ENCODE measurements at places on chromosomes 1 and 21.

GRCh38 chr1:227883641-227884301 is 64.0 kb downstream of the WNT9A start:
- no peak for DNase-seq

DNA sequence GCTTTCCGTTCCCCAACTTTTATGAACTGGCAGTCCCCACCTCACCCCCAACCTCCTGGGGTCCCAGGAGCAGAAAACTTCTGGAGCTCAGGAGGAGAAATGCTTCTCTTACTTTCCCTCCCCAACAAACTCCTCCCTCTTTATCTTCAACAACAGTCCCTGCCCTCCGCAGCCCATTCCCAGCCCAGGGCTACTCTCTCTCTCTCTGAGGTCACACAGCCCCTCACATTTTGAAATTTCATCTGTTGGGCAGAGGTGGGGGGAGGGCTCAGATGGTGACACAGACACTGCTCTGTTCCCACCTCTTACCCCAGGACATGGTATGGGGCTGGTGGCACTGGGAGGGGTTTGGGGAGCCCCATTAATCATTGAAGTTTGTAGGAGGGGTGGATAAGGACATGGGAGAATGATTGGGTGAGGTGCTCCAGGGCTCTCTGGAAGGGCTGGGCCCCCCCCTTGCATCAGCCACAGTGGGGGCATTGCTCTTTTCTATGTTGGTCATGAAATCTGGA is 6.0 kb downstream of the PIK3CD start:
- no peak for DNase-seq

- no peak for DNase-seq
These were observed at the start of gene CAPN2 for GRCh38 chr1:223712194-223712849. Gene CAPN2 (plus strand): TSS chr1:223712539. CDS start chr1:223712641, 102 bp downstream.

GRCh38 chr1:202794051-202794740 is 14.0 kb downstream of the KDM5B start:
- DNase-seq = no peak

GRCh38 chr1:66553846-66554245 is 19.9 kb downstream of the SGIP1 start:
- DNase-seq = no peak

DNA sequence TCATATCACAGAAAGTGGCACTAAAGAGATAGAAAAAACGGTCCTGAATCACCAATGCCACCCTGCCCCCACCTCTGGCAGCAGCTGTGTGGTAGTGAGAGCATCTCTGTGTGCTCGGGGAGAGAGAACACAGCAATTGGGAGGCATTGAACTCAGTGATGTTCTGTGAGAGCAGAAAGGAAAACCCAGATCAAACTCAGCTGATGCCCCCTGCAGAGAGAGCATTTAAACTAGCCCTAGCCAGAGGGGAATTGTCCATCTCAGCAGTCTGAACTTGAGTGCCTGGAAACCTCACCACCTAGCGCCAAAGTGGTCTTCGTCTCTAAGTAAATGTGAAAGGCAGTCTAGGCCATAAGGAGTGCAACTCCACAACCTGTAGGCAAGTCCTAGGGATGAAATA is 21.3 kb downstream of the SLC44A5 start:
- DNase-seq = no peak

DNA sequence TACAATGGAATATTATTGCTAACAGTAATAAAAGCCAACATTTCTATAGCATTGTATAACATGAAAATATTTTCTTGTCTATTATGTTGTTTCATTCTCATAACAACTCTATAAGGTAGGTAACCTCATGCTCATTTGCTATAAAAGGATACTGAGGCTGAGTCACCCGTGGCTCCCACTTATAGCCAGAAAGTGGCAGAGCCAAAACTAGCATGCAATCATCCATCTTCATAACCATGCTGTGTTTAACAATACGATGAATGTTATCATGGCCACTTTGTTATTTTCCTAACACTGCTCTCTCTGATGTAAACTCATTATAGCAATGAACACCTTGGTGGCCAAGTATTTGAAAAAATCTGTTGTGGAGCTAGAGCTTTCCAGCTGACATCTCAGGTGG is 80.8 kb upstream of the JUN start:
- DNase-seq = no peak

DNA sequence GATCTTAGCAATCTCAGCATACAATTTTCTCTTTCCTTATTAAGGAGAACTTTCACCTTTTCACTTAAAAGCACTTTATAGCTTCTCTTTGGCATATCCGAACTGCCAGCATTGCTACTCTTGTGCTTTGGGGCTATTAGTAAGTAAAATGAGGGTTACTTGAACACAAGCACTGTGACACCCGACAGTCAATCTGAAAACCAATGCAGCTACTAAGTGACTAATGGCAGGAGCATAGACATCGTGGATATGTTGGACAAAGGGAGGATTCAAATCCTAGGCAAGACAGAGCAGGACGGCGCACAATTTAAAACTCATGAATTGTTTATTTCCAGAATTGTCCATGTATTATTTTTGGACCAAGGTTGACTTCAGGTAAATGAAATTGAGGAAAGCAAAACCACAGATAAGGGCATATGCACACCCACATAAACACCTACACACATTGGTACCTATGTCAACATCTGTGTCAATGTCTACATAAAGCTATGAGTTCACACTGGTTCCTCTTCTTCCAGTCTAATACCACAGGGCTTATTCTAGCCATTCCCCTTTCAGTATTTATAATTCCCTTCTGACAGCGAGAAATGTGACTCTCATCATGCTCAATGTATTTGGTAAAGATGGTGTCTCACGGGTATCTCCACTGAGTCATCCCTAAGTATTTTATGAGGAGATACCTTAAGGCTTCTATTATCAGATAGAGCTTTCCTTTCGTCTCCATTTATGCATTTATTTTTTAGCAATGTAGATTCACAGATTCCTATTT is 75.3 kb upstream of the RALGPS2 start:
- DNase-seq = no peak

- no peak for DNase-seq
These were observed 264.3 kb downstream of the RHOU start for GRCh38 chr1:228999446-229000170.

Measured in GM12878 (cell line).